ENCODE measurements at places on chromosomes 16 and 17.

DNA sequence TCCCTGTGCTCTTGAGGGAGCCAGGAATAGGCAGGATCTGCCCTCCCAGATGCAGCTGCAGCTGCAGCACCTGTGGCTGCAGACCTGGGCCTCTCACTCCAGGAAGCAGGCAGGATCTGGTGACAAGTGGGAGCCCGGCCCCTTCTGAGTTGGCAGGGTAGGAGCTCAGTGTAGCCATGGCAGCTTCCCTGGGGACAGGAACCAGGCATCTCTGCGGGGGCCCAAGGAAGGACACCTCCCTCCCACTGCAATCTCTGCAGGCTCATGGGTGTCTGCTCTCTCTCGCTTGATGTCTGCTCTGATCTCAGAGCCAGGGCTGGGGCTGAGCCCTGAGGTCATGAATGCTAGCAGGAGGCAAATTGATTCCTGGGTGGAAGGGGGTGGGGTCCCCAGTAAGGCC is 592.5 kb upstream of the CA10 start:
- no peak for DNase-seq

GRCh38 chr17:56694825-56695224 is 101.3 kb downstream of the NOG start:
- no peak for DNase-seq

- no peak for DNase-seq
Measured at GRCh38 chr17:40726919-40727318, 23.4 kb upstream of the KRT24 start.

DNA sequence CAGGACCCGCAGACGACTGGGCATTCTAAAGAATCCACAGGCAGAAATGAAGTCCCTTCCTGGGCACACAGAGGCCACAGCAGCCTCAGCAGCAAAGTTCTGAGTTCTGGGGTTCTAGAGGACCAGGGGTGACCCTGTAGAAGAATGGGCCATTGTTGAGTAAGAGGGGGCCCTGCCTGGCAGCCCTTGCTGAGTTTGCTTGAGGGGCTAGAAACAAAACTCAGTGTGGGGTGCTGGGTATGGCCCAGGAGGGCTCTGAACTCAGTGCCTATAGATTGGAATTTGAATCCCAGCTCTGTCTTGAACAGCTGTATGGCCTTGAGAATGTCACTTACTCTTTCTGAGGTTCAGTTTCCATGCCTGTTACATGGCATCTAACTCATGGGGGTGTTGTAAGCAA is at the start of gene PDILT:
TSS of gene PDILT (minus strand) at position 101 of the 400 bp plus-strand sequence. CDS start 5,437 bp downstream, outside the sequence.
- DNase-seq: no peak

DNA sequence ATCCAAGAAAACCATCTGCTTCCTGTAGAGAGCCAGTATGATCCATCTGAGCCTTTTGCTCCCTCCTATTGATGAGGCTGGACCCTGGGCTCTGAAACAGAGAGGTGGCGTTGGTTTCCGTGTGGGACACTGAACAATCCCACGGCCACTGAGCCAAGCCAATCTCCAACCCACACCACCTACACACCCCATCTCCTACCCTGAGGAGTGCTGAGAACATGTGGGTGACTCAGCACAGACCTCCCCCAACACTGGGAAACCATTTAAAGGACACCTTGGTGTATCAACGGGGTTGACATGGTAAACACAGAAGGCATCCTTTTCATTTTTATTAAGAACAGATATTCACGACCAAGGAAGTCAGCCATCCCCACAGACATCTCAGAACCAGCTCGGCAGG is 332.1 kb downstream of the SLC39A11 start:
- no peak for DNase-seq

GRCh38 chr17:43579566-43580140 is 33.5 kb upstream of the ETV4 start:
- no peak for DNase-seq

DNA sequence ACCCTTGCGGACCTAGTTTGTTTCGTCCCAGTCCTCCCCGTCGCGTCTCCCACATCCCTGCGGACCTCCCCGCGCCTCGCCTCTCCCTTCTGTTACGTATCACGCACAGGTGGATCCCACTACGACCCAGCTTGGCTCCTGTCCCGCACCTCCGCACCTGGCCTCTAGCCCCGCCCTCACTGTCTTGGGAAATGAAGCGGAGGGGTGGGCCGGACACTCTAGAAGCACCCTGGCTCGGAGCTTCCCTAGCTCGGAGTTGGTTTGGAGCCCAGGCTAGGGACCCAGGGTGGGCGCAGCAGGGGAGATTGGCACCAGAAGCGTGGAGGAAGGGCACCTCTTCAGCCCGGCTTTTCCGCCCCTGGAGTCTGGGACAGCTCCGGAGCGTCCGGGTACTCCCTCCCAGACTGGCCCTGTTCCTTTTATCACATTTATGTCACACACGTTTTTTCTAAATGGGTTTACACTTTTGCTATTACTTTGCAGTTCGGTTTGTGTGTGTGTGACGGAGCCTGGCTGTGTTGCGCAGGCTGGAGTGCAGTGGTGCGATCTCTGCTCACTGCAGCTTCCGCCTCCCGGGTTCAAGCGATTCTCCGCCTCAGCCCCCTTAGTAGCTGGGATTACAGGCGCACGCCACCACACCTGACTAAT is 1.4 kb upstream of the CEMP1 start:
- DNase-seq: no peak

- no peak for DNase-seq
Measured at GRCh38 chr17:54969658-54970572, 1.4 kb downstream of the STXBP4 start.

DNA sequence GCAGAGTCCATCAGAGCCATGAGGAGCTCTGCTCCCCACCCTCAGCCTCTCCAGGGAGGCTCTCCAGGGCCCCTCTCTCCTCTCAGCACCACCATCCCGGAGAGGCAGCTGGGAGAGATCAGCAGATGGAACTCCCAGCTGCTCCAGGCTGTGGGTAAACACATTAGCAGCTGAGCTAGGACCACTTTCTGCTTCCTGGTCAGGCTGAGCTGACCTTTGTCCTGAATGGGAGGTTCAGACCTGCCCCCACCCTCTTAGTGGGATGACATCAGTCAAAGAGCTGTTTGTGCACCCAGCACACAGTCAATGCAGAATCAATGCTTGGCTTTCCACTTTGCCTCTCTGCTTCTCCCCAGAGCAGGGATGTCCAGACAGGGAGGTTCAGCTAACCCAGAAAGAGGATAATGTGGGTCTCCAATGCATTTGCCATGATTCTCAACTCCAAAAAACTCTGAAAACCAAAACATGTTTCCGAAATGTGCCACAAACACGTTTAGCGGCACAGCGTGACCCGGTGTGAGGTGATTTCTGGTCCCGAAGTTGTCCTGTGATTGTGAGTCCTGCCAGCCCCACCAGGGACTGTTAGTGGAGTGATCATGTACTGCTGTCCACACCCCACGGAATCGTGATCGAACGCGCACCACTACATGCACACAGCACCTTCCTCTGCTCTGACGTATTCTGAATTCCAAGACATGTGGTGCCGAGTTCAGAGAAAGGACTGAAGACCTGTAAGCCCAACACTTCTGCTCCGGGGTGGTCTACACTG is 6.7 kb downstream of the GPR142 start:
- DNase-seq: no peak

Data from cortex of kidney (tissue), 1 donor.